ENCODE measurements at places on chromosomes 2 and 18.

DNA sequence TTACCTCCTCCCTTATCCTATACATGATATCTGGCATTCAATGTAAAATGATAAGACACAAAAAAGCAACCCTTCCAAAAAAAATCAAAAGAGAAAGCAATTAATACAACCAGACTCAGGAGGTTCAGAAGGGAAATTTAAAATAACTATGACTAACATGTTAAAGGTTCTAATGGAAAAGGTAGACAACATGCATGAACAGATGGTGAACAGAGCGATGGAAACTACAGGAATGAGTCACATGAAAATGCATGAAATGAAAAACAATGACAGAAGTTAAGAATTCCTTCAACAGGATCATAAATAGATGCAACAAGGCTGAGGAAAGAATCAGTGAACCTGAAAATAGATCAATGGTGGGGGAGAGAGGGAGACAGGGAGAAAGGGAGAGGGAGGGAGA lies 26.1 kb upstream of the ERCC3 start:
- no peak for DNase-seq

- no peak for DNase-seq
Measured at GRCh38 chr2:188810586-188810985, 163.6 kb upstream of the COL3A1 start.

- no peak for DNase-seq
Measured at GRCh38 chr2:112938904-112939303, 27.9 kb downstream of the IL37 start.

- DNase-seq, result no peak
Measured at GRCh38 chr2:64658269-64658668, 4.6 kb upstream of the SERTAD2 start.

- DNase-seq, result no peak
Measured at GRCh38 chr2:19592197-19592596, 233.8 kb upstream of the OSR1 start.

GRCh38 chr2:193580176-193580950 lies 1385.6 kb upstream of the TMEFF2 start:
- no peak for DNase-seq

Data from globus pallidus (tissue), 1 donor.